ENCODE measurements at places on chromosomes 4 and X.

DNA sequence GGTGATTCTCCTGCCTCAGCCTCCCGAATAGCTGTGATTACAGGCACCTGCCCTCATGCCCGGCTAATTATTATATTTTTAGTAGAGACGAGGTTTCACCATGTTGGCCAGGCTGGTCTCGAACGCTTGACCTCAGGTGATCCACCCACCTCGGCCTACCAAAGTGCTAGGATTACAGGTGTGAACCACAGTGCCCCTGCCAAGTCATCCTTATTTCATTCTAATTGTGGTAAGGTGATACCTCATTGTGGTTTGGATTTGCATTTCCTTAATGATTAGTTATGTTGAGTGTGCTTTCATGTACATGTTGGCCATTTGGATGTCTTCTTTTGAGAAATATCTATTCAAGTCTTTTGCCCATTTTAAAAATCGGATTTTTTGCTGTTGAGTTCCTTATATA is 93.0 kb downstream of the USP9X start:
- no peak for DNase-seq

DNA sequence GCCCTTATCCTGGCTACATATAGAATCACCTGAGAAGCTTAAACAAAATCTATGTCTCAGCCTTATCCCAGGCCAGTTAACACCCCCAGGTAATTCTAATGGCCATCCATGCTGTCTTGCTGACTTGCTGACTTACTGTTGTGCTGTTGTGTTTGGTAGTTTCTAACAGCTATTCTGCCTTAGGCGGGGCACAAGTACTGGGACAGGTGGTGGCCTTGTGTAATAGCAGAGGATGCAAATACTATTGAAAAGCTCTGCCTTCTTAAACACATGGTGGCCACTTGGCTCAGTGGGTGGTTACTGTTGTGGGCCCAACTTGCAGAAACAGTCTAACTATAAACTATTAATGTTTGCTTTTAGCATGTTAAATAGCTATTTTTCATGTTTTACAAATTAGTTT is 56.2 kb downstream of the CDS1 start:
- no peak for DNase-seq

DNA sequence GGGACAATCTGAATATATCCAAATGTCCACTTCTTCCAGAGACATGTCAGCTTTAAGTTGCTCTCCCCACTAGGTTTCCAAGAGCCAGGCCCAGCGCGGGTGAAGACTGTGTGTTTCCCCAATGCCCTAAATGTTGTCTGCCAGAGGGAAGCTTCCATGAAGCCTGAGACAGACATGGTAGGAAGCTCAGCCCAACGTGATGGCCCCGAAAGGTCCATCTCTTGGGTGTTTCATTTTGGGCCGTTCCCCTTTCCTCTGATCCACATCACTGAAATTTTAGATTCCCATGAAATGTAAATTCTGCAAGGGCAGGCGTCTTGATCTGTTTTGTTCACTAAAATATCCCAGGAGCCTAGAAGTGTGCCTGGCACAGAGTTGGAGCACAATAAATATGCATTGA is 25.4 kb upstream of the PROM1 start:
- no peak for DNase-seq

- DNase-seq = no peak
Measured at GRCh38 chrX:151902813-151903591, 9.7 kb upstream of the MAGEA4 start.

- no peak for DNase-seq
Measured at GRCh38 chr4:139555705-139556070, 331 bp downstream of the SETD7 start.

GRCh38 chr4:61770456-61770855 is 570.3 kb downstream of the ADGRL3 start:
- DNase-seq = no peak

GRCh38 chrX:154030266-154030665 is 10.6 kb upstream of the IRAK1 start:
- DNase-seq = no peak

DNA sequence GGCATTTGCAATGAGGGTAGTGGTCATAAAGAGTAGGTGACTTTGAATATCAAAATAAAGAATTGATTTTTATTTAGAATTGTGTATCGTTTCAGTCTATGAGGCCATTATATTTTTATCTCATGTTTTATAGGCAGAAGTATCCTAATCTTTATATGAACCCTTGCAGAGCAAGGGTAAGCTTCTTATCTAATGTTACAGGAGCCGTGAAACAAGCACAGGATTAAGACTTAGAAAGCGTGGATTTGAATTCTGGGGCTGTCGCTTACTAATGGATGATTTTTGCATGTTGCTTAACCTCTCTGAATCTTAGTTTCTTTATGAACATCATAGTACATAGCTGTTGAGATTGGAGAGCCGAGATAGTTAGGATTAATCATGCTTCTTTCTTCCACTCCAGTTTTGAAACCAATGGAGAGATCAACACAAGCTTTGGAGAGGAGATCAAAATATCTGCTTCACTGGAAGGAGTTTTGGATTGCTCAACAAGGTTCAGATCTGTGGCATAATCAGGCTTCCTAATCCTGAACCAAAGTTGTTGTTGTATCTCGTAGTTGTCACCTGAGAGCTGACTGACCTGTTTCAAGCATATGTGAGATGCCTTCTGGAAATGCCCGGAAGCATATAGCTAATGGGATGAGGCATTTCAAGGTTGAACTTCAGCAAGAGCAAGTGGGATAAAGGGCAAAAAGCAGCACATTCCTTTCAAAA is 166.9 kb upstream of the GK2 start:
- no peak for DNase-seq

GRCh38 chr4:185712350-185713024 is 99.5 kb downstream of the SORBS2 start:
- no peak for DNase-seq

- no peak for DNase-seq
Measured at GRCh38 chr4:67884701-67885100, 899 bp upstream of the TMPRSS11D start.

DNA sequence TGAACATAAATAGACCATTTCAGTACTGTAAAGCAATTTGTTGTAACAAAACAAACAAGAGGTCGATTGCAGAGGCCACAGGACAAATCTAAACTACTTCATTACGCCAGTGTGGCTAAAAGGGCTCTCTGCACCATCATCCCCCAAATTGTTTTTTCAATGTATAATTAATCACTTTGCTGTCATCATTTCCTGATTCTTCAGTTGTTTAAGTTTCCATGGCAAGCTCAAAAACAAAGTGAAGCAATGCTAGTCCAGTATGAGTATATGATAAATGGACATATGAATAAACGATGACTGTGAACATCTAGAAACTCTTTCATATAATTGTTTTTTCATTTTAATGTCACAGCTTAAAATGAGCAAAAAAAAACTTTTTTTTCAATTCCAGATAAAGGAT is 235.4 kb upstream of the FGF13 start:
- DNase-seq = no peak

- DNase-seq = no peak
Measured at GRCh38 chr4:129905256-129905655, 809.3 kb downstream of the C4orf33 start.

DNA sequence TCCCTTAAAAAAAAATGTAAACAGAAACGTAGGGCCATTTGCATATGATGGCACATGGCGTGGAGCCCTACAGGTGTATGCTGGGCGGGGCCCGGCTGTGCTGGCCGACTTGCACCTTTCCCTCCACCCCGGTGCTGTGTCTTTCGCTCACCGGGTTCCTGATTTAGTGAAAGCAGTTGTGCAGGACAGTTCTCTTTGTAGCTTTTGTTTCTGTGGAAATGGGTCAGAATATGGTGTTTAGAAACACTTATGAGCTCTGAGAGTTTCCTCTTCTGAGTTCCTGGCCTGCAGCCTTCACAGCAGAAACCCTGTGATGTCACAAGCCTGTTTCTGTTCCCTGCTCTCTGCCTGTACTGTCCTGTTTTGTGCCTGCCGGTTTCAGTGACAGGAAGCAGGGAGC is 22.5 kb upstream of the MSANTD1 start:
- DNase-seq = no peak

- no peak for DNase-seq
Measured at GRCh38 chrX:151031391-151031975, 48.3 kb downstream of the HMGB3 start.

DNA sequence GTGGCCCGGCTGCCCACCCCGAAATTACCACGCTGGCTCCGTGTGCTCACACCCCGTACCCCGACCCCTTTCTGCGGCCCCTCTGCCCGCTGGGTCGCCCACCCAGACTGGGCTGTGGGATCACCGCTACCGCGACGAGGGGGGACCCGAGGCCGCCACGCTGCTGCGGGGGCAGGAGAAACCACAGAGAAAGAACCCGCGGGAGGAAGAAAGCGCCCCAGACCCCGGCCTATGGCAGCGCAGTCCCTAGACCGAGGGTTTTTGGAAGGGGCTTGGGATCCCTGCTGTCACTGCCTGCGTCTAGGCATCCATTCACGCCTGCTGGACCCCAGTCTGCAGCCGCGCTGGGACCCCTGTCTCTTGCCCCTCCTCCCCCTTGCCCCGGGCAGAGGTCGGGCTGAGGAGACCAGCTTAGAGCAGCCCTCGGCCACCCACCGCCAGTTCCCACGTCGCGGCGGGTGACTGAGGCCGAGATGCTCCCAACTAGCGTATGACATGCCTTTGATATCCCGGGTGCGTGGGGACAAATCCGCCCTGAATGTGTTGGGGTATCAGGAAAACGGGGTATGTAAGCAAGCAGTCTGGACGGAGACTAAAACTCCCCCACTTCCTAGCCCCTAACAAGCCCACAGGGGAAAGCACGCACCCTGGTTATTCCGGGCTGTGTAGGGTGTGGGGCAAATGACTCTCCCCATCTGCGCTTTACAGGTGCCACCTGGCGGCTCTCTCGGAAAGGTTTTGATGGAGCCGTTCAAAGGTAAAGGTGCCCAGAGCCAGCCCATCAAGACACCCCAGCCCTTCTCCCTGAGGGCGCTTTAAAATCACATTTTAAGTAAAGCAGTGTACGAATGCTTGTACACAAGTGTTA is 862 bp upstream of the INPP4B start:
- DNase-seq = peak; percentile 29

- DNase-seq = no peak
Measured at GRCh38 chr4:85761803-85762528, 287.0 kb downstream of the ARHGAP24 start.

GRCh38 chrX:106898462-106898861 is 4.7 kb downstream of the RIPPLY1 start:
- no peak for DNase-seq

- DNase-seq = no peak
Measured at GRCh38 chrX:135396109-135396508, 25.6 kb upstream of the SMIM10L2A start.

All from central memory CD8-positive, alpha-beta T cell (primary cell).